ENCODE measurements at places on chromosomes 1 and 21. TPM values are rescaled to one million over a fixed set of nuclear protein-coding genes. Genes with fewer than 3 reads are reported as not detected.

The SLAMF8 gene
- 0.45 TPM for polyA plus RNA-seq

The B3GALT5 gene
- 0.37 TPM for polyA plus RNA-seq

The COL16A1 gene
- polyA plus RNA-seq, result 121 TPM

The OR6Y1 gene
- not detected for polyA plus RNA-seq

The CELA3B gene
- not detected for polyA plus RNA-seq

The LRRIQ3 gene
- polyA plus RNA-seq, result 0.89 TPM

The IFNGR2 gene
- polyA plus RNA-seq, result 52.7 TPM

DNA sequence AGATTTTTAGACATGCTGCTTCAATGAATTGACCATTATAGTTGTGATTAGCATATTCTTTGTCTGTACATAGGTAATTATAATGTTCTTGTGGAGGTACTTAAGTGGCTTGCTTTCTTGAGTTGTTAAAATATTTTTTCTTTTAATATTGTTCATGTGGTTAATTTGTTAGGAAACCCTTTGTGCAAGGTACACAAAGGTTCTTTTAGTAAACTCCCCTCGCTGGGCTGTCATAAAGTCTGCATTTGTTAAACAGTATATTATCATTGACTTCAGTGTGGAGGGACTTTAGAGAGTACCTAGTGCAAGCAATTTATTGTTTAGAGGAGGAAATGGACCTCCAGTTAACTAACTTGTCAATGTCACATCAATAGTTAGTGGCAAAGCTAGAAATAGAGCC is 52.5 kb downstream of the DISP1 start:
- DNase-seq, result no peak

- DNase-seq, result no peak
Measured at GRCh38 chr1:1348420-1349255, 580 bp downstream of the DVL1 start.

- DNase-seq, result no peak
Measured at GRCh38 chr1:89995598-89996449, 914 bp downstream of the ZNF326 start.

GRCh38 chr1:224196813-224197600 is 14.0 kb downstream of the DEGS1 start:
- no peak for DNase-seq

- DNase-seq, result no peak
Measured at GRCh38 chr1:153358691-153358975, 979 bp downstream of the S100A9 start.

DNA sequence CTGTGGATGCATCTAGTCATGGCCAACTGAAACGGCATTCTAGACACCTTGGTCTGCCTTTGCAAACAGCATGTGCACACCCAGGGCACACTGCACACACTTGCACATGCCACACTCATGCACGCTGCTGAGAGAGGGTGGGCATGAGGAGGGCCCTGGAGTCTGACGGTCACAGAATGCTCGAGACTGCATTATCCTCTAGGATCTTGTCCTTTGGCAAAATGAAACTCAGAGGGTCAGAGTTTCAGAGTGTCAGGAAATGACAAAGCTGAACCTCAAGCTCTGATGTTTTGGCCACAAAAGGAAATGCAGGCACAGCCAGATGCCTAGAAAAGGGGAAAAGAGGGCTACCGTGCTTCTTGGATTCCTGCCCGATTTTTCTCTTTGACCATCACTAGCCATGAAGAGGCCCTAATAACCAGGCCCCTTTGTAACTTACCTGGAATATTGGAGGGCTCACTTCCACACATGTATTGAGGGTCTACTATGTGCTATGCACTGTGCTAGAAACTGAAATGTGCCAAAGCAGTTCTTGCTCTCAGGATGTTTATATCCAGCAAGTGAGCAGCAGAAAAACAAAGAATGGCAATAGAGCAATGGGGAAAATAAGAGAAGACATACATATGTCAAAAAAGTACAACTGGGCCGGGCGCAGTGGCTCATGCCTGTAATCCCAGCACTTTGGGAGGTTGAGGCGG is 65.4 kb downstream of the TOMM20 start:
- no peak for DNase-seq

- no peak for DNase-seq
Measured at GRCh38 chr1:64519901-64520300, 50.0 kb downstream of the CACHD1 start.

DNA sequence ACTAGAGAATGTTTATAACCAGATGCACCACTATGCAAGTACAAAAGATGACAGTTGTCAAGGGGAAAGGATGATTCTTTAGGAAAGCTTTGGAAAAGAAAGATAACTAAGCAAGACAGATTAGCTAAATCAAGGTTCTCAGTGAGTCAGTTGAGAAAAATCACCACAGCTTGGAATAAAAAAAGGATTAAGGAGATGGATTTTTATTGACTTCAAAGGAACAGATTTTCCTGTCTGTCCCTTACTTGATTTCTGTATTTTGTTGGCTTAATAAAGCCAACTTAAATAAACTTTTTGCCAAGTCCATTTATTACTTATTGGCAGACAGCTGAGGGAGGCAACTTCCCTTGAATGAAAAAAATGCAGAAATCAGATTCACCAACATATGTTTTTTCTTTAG is 93.9 kb downstream of the NR5A2 start:
- no peak for DNase-seq

DNA sequence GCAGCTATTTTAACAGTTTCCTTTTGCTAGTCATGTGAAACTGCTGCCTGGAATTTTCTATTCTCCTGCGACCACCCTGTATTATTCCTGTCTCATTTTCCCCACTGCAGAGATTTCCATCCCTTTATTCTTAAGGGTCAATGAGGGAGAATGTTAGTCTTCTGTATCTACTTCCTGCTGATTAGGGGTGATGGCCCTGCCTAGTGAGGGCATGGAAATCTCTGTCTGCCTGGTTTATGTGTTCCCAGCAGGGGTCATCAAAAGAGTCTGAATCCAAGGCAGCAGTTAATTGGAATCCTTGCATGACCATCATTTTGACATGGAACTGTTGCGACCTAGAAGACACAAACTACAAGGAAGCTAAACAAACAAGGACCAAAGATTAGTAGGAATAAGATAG is 325.2 kb downstream of the PLPP3 start:
- no peak for DNase-seq

- DNase-seq, result peak; percentile 69
Measured at GRCh38 chr1:204989266-204990058, 53.5 kb upstream of the CNTN2 start.

GRCh38 chr1:240189386-240189989 is 97.8 kb downstream of the FMN2 start:
- no peak for DNase-seq

DNA sequence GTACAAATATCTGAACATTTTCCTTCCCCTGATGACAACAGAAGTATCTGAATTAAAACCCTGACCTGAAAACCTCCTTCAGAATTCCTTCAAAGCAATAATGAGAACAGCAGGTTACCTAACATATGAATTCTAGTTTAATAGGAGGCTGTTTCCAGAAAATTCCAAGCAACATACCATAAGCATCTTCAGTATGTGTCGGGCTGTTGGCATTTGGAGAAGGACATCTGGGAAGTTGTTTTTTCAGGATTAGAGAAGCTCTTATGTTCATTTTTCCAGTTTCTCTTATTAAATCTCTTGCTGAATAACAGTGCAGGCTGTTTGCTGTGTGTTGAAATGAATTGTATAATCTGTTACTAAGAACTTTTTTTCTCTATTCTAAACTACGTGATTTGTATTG is 101.5 kb downstream of the PLA2G4A start:
- peak; percentile 38 for DNase-seq

DNA sequence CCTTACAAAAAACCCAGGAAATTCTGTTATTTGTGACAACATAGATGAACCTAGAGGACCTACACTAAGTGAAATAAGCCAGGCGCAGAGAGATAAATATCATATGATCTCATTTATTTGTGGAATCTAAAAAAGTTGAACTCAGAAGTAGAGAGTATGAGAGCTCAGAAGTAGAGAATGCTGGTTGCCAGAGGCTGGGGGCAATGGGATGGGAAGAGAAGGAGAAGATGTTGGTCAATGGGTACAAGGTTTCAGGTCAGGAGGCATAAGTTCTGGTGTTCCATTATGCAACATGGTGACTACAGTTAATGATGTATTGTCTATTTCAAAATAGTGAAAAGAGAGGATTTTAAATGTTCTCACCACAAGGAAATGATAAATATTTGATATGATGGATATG is 259.1 kb upstream of the POU3F1 start:
- no peak for DNase-seq

- DNase-seq, result no peak
Measured at GRCh38 chr1:36232212-36233095, 8.2 kb downstream of the THRAP3 start.

GRCh38 chr1:1430992-1431844 is 4.3 kb upstream of the VWA1 start:
- no peak for DNase-seq

- DNase-seq, result no peak
Measured at GRCh38 chr21:42806509-42807140, 72.7 kb downstream of the WDR4 start.

DNA sequence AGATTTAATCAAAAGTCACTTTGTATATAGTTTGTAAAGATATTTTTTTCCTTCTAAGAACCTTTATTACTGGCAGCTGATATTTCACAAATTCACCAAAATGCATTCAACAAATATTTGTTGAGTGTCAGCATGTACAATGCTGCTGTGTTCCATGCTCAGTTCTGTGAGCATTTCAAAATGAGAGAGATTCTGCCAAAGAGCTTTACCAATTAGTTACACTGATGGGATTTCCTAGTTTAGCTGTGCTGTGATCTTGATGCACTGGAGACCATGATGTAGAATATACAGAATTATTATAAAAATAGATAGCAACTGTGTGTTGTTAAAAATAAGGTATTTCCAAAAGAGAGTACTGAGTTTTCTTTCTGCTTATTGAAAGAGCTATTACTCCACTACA is 225.6 kb downstream of the BRINP3 start:
- DNase-seq, result no peak

GRCh38 chr1:58307431-58307830 is 239.1 kb downstream of the OMA1 start:
- DNase-seq, result peak; percentile 25

DNA sequence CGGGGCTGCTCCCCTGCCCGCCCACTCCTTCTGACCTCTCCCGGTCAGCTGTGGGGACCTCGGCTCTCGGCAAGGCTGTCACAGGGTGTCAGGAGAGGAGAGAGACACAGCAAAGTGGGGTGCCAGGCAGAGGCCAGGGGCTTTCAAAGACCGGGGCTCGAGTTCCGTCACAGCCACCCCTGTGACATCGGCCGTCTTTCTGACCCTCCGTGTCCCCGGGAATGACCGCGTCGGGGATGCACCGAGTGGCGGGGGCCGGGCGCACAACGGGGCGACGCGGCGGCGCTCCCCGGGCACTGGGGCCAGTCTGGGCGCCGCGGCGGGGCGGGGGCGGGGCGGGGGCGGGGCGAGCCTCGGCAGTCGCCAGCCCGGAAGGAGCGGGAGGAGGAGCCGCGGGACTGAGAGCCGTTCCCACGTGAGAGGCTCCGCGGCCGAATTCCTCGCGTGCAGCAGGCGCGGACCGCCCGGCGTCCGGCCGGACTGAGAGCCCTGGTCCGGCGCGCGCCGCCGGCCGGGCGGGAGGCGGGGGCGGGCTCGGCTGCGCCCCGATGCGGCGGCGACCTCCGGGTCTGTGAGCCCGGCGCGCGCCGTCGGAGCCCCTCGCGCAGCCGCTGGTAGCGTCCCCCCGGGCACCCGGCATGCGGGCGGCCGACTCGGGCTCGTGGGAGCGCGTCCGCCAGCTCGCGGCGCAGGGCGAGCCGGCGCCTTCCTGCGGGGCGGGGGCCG is 229.7 kb upstream of the TMEM51 start:
- DNase-seq, result peak; percentile 57

DNA sequence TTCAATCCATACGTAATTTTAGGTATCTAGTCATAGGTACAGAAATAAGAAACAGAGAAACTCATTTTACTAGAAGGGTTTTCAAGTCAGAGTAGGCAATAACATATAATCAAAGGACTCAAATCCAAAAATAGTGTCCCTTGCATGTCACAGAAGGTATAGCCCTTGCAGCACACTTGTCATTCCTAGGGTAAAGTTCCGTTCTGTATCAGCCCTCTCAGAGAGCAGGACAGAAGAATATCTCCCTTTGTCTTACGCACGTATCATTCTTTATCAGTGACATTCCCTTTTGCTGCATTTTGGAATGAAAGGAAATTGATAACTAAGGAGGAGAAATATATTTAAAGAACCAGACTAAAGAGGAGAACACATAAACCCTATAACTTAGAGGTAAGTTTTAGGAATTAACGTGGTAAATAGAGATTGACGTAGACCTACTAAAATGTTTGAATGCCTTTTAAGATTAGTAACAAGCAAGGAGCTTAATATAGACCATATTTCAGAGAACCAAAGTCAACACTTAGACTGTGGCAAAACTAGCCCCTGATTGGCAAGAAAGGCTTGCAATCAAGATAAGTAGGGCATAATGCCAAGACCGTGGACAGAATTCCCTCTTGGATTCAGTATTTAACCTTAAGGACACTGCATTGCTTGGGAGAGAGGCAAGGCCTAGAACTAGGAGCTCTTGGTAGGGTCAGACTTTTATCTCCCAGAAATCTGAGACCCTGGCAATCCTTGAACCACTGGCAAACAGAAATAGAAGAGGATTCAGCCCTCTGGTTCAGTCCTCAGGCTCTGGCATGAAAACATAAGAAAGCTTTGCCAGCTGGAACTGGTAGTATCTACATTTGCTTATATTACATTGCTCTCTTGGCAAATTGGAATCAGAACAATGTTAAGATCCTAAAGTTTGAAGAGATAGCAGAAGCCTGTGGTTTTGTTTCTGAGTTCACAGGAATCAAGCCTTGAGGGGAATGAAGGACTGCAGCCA is 232.1 kb downstream of the ASTN1 start:
- DNase-seq, result no peak

DNA sequence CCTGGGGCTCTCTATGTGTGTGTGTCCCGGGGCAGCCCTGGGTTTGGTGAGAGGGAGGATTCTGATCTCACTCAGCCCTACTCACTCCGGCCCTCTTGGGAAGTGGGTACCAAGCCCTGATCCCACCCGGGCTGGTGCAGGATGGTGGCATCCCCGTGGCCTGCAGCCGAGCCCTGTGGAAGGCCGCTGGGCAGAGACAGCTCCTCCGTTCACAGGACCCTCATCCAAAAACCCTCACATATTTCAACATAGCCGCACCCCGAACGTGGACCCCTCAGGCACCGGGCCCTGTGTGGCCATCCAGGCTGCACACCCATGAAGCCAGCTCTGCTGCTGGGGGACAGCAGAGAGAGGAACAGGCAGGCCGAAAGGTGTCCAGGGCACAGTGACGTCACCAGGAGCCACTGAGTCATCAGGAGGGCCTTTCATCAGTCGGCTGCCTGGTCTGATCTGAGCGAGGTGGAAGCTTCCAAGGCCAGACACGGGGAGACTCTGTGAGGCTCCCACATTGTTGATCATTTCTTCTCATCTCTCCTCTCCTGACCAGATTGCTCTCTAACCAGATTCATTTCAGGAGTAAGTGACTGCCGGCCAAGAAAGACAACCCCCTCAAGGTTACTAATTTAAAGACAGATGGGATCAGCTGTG is 16.2 kb upstream of the GPR157 start:
- no peak for DNase-seq
